CD4-positive, alpha-beta T cell treated with Interleukin-10 for 1 hour (primary cell): ENCODE measurements at places on chromosomes 12 and 14.

DNA sequence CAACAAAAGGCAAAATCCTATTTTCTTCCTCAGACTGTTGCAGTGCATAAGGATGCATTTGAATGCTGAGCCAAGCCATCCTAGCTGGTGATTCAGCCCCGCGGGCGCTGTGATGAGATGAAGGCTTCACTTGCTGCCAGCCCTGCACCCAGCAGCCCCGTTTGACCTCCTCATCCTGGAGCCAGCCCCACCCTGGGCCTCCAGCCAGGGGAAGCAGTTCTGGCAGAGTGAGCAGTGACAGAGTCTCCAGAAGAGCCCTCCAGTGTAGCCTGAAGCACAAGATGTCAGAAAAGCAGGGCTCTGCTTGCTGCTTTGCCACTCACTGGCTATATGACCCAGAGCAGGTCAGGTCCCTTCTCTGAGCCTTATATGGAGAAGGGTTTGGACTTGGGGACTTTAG lies 96.2 kb upstream of the HSPB8 start:
- DNase-seq: no peak

DNA sequence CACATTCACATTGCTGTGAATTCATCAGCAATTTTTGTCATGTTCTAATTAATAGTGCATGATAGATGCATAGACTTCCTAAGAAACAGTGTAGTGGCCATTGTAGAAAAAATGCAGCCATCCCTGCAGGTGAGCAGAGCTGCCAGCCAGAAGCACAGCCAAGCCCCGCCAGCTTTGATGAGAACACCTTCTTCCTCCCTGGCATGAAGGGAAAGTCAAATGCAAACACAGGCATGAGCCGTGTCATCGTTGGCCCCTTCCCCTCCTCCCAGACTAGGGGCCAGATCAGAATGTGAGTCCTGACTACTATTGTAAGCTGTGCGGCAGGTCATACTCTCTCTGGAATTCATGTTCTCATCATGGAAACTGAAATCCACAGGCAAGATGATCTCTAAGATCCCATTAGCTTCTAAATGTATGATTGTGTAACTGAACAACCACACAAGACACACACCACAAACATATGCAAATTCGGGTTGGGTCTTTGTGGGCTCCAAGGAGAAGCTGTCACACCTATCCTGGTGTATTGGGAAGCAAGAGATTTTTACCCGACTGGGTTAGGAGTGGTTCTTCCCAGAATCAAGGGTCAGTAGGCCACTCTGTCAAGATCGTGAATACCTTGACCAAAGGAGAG lies 2.8 kb upstream of the AQP2 start:
- DNase-seq: no peak

- no peak for DNase-seq
Measured at GRCh38 chr12:14482886-14483285, 84.8 kb downstream of the PLBD1 start.

DNA sequence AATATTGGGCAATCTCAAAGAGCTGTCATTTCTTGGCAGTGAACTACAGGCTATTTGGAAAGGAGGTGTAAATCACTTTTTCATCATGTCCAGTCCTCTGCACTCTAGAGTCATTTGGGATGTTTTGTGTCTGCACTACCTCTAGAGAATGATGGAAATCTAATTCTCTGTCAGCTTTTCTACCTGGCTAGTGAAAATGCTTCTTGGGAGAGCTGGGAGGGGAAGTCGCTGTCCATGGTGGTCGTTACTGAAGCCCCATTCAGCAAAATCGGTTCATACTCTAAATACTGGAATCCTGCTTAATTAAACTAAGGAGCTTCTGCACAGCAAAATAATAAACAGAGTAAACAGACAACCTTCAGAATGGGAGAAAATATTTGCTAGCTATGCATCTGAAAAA lies 251.8 kb downstream of the APAF1 start:
- DNase-seq: no peak

DNA sequence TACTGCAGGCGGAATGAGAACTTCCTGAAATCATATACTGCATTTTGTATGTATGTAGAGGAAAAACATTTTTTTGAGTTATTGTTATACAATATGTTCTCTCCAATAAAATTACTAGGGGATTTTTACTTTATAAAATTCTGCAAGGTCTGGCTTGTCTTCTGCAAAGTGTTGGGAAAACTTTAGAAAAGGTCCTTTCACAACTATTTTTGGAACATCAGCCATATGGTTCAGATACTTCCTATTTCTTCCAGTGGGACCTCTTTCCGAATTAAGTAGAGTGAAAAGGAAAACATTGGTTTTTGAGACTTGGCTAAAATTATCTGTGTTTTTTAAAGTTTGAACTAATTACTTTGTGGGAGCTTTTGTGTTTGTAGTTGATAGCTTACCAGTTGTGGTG lies 52.7 kb downstream of the DAAM1 start:
- DNase-seq: no peak

- no peak for DNase-seq
Measured at GRCh38 chr12:110262442-110263388, 18.3 kb upstream of the ATP2A2 start.

DNA sequence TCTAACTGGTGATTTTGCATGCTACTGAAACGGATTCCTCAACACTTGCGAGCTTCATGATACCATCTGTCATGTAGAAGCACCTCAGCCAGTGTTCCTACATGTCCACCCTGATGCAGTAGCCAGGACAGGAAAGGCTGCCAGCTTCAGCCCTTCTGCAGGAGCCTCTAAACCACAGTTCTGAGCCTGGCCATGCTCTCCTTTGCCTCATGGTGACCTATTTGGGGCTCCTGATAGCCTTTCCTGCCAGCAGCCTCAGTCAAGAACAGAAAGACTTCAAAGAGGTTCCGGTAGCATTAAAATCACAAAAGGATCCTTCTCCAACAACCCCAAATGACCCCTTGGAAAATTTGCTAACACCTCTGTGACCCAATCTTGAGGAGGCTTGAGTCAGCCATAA lies 96.0 kb downstream of the CNTN1 start:
- DNase-seq: no peak

GRCh38 chr12:123996581-123996980 lies 23.6 kb downstream of the ZNF664 start:
- DNase-seq: no peak

DNA sequence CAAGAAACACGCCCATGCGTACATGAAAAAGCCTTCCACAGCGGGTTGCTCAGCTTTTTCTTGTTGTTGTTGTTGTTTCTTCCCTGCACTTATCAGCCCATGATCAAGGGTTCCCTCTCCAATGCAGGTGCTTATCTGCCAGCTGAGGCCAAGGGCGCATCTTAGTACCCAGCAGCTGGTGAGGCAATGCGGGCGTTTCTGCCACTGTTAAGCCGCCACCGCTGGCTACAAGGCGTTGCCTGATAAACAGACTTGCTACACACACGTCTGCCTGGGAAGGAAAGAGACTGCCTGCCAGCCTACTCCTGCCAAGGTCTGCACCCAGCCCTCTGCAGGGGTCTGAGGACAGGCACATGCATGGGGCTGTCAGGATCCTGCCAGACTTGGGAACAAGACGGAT lies 345.9 kb downstream of the BCL11B start:
- peak; percentile 23 for DNase-seq

- DNase-seq: peak; percentile 70
Measured at GRCh38 chr12:106226884-106227640, 20.8 kb downstream of the CKAP4 start.

DNA sequence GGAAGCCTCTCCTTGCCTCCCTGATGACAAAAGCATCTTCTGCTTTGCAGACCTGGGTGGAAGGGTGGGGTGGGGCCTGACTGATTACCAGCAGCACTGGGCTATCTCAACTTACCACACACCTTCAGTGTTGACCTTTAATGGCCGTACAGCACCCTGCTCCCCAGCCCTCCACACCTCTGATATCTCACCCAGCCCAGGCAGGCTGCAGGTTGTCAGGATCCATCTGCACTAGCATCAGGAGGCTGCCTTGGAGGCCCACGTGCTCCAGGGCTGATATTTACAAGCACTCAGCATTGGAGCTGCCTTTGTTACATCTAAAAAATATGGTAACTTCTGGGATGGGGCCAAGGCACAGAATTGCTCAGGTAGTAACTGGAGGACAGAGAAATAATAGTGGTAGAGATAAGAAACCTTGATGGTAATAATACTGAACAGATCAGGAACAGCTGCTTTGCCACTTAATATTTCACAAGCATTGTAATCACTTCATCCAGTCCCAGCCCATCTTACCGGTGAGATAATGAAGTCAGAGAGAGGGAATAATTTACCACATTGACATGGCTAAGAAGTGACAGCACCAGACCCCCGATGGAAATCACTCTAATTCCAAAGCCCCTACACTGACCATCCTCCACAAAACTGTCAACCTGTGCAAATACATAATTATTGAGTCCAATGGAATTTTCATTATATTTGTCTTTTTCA lies 125.2 kb upstream of the RFLNA start:
- no peak for DNase-seq

- no peak for DNase-seq
Measured at GRCh38 chr12:132359971-132360370, 30.6 kb upstream of the GALNT9 start.

GRCh38 chr14:90348270-90348669 lies 16.5 kb upstream of the NRDE2 start:
- DNase-seq: no peak

DNA sequence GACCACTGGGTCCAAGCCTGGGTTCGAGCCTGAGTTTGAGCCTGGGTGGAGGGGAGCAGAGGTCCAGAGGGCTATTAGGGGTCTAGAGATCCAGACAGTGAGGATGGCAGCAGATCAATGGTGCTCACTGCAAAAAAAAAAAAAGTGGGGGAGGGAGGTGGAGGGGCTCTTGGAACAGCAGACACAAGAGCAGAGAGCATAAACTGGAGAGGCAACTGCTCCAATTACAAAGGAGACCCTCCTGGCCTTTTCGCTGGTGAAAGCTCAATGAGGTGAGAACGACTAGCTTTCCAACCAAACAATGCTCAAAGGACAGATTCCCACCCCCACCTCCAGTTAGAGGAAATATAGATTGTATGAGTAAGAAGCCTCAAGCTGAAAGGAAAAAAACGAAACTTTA lies 124.2 kb upstream of the TSPAN8 start:
- no peak for DNase-seq

DNA sequence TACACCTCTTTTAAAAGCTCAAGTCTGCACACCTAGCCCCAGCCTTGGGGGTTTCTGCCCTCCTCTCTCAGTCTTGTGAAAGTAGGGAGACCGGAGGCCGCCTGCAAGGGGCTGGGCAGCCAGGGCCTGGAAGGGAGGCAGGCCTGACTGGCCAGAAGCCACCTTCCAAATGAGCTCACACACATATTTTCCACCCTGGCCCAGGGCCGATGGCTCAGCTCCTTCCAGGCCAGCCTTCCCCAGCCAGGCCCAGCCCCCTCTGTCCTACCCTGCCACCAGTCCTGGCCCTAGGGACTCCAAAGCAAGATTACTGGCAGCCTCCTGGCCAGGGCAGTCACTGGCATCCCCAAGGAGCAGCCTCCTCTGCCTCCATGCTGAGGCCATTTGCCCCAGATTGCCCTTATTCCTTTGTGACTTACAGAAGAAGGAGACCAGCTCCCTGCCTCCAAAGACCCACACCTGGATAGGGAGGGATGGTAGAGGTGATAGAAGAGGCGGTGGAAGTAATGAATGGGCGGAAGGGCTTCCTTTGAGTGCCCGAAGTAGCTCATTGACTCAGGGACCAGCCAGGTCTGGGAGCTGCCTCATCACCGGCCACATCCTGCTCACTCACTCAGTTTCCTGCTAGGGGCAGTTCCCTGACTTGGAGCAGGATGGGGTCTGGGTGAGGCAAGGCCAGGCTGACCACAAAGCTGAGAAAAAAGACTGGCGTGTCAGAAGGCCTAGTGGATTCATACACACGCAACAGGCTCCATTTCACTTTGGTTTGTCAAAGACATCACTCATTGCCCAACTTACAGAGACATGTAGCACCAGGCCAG lies 14.8 kb downstream of the MMP14 start:
- DNase-seq: no peak

DNA sequence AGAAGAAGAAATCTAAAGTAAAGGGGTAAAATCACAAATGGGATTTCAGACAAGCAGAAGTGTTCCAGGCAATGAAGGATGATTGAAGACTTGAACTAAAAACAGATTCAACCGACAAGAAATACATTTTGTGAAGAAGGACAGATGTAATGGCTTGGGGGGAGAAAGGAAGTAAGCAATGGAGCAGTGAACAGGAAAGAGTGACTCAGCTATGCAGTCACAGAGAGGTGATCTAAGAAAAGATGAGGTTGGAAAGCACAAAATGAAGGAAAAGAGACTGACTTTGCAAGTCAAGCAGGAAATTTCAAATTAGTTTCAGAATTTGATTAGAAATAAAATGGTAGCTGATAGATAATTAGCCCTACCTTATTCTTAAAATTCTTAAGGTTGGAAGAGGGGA lies 66.5 kb downstream of the PUS7L start:
- no peak for DNase-seq

- no peak for DNase-seq
Measured at GRCh38 chr12:115710104-115710564, 567.4 kb downstream of the MED13L start.

DNA sequence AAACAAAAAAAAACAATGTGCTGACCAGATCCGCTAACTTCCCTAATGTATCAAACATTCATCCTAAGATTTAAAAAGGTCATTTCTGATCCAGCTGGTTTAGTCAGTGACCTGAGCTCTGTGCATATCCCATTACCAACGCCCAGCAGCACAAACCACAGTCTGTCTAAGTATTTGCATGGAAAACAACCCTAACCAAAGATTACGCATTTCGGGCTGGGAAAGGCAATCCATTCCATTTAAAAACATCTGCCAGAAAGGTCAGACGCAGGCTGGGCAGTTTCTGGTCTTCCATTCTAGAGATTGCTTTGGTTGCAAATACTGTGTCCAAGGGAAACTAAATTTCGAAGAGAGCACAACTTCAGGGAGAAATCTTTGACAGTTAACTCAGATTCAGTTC lies 234.9 kb downstream of the FLRT2 start:
- no peak for DNase-seq

GRCh38 chr12:90393652-90394051 lies 561.3 kb downstream of the CCER1 start:
- no peak for DNase-seq

DNA sequence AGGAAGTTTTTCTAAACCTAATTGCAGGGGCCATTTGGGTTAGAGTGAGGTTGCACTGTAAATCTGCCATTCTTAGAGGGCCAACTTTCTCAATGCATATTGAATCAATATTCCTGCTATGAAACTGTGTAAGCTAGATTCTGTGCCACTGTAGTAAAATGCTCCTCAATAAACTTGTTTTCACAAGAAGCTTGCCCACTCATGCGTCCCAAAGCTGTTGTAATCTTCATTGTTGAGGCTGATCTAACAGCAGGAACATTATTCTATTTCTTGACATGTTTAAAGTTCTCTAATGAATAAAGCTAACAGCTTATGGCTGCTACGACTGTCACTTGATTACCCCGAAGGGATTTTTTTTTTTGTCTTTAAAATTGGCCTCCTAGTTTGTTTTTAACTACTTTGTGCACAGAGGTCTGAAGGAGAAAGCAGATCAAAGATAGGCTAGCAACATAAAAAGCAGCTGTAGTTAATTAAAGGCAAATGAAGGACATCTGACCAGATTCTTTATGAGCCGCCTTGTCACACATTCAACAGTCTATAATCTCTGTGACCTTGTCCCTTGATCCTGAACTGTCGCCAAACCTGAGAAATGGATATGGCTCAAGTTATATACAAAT lies 243.7 kb downstream of the PAX9 start:
- no peak for DNase-seq
